ENCODE measurements at places on chromosomes 1 and 21. TPM values are rescaled to one million over a fixed set of nuclear protein-coding genes. Genes with fewer than 3 reads are reported as not detected.

DNA sequence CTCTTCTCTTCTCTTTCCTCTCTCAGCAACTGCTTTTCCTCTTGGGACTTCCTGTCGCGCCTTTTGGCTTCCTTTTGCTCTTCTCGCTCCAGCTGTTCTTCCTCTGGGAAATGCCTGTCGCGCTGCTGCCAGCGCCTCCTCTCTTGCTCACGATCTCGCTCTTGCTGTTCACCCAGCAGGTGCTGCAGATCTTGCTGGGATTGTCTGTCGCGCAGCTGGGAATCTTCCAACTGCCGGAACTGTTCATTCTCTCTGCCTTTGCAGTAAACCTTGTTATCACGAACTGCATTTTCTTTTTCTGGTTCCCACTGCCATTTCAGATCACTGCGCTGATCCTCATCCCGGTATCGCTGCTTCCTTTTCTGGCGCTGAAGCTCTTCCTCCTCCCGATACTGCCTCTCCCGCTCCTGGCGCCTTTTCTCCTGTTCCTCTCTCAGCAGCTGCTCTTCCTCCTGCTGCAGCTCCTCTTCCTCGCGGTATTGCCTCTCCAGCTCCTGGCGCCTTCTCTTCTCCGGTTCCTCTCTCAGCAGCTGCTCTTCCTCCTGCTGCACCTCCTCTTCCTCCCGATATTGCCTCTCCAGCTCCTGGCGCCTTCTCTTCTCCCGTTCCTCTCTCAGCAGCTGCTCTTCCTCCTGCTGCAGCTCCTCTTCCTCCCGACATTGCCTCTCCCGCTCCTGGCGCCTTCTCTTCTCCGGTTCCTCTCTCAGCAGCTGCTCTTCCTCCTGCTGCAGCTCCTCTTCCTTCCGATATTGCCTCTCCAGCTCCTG, 5.8 kb downstream of the TCHH start:
- no peak for DNase-seq

DNA sequence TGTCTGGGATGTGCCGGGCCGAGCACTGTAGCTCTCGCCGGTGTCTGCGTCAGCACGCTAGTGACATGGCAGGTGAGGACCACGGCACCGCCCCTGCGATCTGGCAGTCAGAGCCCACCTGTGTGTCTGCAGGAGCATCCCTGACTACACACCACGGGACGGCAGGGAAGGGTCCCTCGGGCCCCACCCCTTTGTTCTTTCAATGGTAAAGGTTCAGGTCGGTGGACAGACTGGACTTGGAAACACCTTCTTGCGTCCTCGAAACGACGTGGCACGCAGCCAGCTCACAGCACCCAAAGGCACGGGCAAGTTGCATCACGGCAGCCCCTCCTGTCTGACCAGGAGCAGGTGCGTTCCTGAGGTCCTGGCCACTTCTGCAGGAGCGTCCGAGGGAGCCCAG, 3.7 kb upstream of the SAMD11 start:
- no peak for DNase-seq

DNA sequence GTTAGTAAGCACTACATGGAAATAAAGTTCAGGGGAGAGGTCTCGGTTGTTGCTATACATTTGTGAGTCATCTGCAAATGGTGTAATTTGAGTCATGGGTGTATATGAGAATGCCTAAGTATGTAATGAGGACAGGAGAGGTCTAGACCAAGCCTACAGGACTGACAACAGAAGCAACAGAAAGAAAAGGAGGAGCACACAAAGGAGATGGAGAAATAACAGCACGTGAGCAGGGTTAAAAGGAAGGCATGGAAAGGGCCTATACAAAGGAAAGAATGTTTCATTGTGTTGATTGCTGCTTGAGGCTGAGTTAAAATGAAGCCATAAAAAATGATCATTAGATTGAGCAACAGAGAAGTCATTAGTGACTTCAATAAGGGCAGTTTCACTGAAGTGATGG, 28.0 kb upstream of the PRKAA2 start:
- no peak for DNase-seq

DNA sequence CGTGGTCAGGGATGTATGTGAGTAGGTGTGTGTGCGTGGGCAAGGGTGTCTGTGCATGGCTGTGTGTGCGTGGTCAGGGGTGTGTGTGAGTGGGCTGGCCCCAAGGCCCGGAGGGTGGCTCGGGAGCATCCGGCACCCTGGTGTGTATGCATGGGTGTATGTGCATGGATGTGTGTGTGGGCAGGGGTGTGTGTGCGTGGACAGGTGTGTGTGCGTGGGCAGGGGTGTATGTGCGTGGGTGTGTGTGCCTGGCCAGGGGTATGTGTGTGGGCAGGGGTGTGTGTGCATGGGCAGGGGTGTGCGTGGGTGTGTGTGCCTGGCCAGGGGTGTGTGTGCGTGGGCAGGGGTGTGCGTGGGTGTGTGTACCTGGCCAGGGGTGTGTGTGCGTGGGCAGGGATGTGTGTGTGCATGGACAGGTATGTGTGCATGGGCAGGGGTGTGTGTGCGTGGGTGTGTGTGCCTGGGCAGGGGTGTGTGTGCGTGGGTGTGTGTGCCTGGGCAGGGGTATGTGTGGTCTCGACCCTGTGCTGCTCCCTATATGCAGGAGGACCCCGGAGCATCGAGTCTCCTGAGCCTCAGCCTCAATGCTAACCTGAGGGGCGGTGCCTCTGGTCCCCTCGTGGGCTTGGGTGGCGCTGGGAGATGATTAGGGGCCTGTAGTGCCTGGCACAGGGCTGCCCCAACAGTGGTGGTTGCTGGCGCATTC, 16.3 kb downstream of the ARHGEF16 start:
- peak; percentile 58 for DNase-seq

- no peak for DNase-seq
These were observed 45.7 kb upstream of the FOXD3 start for GRCh38 chr1:63276624-63277023.

- peak; percentile 67 for DNase-seq
These were observed 64.8 kb downstream of the DHRS3 start for GRCh38 chr1:12552951-12553921.

DNA sequence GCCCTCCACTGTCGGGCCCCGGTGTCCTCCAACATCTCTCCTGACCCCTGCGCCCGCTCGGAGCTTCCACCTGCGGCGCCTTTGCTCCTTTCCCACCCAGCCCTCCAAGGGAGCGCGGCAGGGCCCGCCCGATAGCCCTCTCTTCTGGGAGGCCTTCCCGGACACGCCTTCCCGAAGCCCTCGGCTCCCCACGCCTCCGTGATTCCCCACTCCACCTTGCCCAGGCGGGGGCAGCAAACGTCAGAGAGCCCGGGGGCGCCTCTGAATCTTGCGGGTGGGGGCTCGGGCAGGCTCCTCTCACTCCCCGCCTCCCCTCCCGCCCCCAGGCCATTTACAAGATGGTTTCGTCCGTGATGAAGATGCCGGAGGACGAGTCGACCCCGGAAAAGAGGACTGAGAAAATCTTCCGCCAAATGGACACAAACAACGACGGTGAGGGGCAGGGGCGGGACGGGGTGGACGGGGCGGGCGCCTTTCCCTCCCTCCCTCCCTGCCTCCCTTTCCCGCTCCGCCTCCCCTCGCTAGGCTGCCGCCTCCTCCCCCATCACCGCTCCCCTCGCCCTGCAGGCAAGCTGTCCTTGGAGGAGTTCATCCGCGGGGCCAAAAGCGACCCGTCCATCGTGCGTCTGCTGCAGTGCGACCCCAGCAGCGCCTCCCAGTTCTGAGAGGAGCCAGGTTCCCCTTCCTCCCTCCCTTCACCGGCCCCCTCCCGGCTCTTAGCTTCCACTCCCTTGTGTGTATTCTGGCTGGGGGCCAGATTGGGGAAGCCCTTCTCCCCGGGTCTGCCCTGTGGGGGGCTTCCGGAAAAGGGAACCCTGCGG, 7.1 kb downstream of the HPCA start:
- peak; percentile 77 for DNase-seq

KRTAP7-1 gene
- total RNA-seq = not detected

B4GALT3 gene
- total RNA-seq = 17.4 TPM

CTSK gene
- 33.5 TPM for total RNA-seq

RGSL1 gene
- total RNA-seq = not detected

CFHR3 gene
- total RNA-seq = 0.36 TPM

SLC5A9 gene
- not detected for total RNA-seq

Measured in sigmoid colon (tissue), 7 donors.